Astrocyte of the spinal cord (primary cell): ENCODE measurements at places on chromosomes 6 and 20.
A peak's percentile ranks its signal among the peaks of the same experiment; 100 is the strongest.

DNA sequence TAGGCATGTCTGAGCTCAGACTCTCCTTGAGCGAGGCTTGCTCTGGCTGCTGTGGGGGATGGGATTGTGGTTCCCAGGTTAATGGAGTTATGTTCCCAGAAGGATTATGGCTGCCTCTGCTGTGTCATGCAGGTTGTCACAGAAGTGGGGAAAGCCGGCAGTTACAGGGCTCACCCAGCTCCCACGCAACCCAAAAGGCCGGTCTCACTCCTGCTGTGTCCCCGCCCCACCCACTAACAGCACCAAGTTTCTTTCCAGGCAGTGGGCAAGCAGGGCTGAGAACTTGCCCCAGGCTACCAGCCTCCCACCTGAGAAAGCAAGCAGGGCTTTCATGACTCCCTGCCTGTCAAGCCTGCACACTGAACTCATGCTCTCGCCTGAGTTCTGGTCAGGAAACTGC is 750.5 kb downstream of the FRK start:
- no peak for DNase-seq

GRCh38 chr6:14444295-14444972 is 326.9 kb downstream of the CD83 start:
- no peak for DNase-seq

DNA sequence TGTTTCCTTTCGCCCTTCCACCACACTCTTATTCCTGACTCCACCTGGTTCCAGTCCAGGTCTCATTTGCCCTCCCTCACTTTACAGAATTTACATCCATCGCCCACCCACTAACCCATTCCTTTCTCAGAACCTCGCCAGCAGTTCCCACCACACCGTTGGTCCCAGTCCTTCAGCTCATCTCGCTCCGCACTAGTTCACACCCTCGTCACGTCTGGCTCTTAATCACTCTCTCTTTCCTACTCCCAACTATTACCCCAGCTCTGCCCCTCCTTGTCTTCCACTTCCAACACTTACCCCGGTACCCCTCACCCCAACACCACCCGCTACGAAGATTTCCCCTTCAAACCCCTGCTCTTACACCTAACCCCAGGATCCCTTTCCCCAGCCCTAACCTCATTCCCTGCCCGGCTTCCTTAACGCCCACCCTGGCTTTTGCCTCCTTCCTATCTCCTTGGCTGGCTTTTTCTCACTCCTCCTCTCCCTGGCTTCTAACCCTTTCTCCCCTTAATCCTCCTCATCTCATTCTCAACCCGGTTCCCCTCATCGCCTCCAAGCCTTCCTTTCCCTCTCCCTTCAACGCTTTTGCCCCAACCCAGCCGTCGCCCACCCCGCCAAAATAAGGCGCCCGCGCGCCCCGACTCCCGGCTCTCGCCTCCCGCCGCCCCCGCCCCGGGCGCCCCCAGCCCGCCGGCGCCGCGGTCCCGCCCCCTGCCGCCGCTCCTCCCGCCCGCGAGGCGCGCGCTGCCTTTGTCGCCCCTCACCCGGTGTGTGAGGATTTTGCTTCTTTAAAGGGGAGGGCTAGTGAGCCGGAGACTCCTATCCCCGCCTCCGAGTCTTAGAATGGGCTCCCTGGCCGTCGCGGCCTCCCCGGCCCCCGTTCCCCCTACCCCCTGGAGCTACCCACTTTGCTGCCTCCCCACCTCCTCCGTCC is 542 bp downstream of the USP49 start:
- DNase-seq: no peak

- DNase-seq: no peak
Observed at GRCh38 chr20:51135926-51136715, 113.2 kb upstream of the KCNG1 start.

DNA sequence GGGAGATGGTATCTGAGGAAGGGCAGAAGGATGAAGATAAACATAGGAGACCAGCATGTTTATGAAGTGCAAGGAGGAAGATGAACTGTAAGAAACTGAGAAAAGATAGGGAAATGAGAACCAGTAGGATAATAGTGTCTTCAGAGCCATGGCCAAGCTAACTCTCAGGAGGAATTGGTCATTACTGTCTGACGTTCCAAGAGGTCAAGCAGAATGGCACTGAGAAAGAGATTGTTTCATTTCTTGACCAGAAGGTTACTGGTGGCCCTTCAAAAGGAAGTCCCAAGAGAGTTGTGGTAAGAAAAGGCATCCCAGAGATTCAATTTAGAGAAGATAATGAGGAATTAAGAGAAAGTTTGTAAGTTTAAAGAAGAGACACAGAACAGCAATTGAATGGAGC is 47.5 kb downstream of the EYA4 start:
- no peak for DNase-seq

GRCh38 chr6:13194852-13195251 is 133.5 kb downstream of the TBC1D7 start:
- peak; percentile 52 for DNase-seq

DNA sequence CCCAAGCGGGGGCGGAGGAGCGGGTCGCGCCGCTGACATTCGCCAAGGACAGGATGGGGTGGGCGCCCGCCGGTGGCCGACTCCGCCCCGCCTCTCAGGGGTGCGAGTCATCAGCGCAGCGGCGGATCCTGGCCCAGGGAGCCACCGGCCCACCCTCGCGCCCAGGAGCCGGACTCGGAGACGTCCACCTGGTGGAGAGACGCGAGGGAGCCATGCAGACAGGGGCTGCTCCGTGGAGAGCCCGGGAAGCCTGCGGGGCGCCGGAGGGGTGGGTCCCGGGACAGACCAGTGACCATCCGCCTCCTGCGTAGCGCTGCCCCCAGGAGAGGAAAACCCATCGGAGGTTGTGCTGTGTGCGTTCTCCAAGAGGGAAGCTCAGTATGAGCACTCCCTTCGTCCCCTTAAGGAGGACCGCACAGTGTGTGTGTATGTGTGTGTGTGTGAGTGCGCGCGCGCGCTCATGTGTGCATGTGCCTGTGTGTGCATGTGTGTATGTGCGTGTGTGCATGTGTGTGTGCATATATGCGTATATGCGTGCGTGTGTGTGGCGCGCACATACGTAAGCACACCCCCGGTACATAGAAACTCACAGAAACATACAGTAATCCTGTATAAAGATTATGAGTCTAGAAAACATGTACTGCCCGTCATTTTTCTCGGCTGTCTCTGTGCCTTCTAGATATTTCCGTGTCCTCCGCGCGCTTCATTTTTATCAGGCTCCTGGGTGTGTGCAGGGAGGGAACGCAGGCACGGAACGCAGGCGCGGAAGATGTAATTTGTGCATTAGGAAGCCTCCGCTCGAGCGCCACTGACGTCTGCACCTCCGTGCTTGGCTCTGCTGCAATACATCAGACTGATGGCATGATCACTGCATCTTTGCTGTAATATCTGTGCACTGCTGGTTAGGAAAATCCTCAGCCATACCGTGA is 158.9 kb downstream of the TBXT start:
- peak; percentile 64 for DNase-seq

DNA sequence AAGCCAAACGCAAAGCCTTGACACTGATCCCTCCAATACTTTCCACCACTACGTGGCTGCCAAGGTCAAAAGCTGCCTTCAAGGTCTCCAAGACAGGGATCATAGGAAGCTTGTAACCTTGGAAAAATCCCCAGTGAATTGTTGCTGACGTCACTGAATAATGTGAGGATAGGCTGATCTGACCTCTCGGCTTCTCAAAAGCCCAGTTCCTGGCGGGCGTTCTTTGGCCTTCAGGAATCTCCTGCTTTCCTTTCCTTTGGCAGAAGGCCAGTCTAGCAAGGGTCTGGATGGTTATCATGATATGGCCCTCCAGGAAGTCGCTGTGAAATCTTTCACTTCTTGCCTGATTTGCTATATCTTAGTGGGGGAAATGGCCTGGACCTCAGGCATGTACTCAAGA is 61.4 kb upstream of the TNFAIP3 start:
- DNase-seq: no peak

DNA sequence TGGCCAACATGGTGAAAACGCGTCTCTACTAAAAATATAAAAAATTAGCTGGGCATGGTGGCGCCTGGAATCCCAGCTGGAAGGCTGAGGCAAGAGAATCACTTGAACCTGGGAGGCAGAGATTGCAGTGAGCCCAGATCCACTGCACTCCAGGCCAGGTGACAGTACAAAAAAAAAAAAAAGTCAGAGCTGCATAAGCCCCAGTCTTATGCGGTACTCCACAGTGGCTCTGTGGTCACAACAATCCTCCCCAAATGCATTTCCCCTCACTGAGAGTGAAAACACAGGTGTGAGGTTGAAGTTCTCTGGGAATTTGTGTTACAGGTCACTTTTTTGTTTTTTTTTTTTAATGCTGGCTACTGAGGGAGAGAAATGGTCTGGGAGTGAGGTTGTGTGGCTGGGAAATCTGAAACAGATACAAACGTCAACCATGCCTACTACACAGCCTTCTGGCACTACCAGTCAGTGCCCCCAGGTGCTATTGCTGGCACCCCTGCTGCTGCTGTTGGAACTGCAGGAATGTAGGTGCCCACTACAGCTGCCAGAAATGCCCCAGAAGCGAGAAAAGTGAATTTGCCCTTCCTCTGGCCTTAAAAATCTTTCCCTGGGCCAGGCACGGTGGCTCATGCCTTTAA is 5.7 kb downstream of the MRPS26 start:
- DNase-seq: no peak

DNA sequence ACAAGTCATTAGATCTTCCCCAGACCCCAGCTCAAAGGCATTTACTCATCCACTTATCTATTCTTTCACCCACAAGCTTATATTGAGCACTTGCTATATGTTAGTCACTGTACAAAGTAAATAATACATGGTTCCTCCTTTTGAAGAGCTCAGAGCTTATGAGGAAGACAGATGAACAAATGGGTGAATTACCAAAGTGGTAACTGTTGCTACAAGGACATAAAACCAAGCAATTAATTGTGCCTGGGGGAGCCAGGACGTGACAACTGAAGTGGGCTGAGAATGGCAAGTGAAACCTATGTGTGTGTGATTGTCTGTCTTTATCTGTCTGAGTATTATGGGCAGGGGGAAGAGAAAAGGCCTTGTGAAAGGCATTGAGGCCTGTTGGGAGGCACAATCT is 45.6 kb upstream of the AKIRIN2 start:
- DNase-seq: no peak

GRCh38 chr6:144566868-144567615 is 281.9 kb downstream of the UTRN start:
- DNase-seq: no peak
